ENCODE measurements at places on chromosomes 1 and 21. TPM values are rescaled to one million over a fixed set of nuclear protein-coding genes. Genes with fewer than 3 reads are reported as not detected.

LSM10 gene
- total RNA-seq, result 59.2 TPM

DYNLT5 gene
- total RNA-seq, result 1.9 TPM

PLA2G2F gene
- total RNA-seq, result not detected

MX2 gene
- 14.7 TPM for total RNA-seq

RGS5 gene
- 235 TPM for total RNA-seq

CFAP74 gene
- not detected for total RNA-seq

SORT1 gene
- total RNA-seq, result 139 TPM

COL6A1 gene
- 244 TPM for total RNA-seq

PKLR gene
- not detected for total RNA-seq

FMN2 gene
- 0.15 TPM for total RNA-seq

NBPF15 gene
- total RNA-seq, result 12.6 TPM

HSD3B1 gene
- total RNA-seq, result not detected

DDR2 gene
- 80.3 TPM for total RNA-seq

IFFO2 gene
- 3.4 TPM for total RNA-seq

HSD3B2 gene
- not detected for total RNA-seq

FCGR3A gene
- total RNA-seq, result 42.9 TPM

LORICRIN gene
- not detected for total RNA-seq

PADI4 gene
- total RNA-seq, result 0.63 TPM

PALMD gene
- total RNA-seq, result 104 TPM

HMGCS2 gene
- total RNA-seq, result 20.2 TPM

FCRL5 gene
- 0.10 TPM for total RNA-seq

OR2L3 gene
- not detected for total RNA-seq

NUP210L gene
- total RNA-seq, result 0.74 TPM

S100B gene
- 41.0 TPM for total RNA-seq

GUCA2B gene
- total RNA-seq, result not detected

BGLAP gene
- total RNA-seq, result 0.47 TPM
